ENCODE measurements at places on chromosomes 2 and 18.

DNA sequence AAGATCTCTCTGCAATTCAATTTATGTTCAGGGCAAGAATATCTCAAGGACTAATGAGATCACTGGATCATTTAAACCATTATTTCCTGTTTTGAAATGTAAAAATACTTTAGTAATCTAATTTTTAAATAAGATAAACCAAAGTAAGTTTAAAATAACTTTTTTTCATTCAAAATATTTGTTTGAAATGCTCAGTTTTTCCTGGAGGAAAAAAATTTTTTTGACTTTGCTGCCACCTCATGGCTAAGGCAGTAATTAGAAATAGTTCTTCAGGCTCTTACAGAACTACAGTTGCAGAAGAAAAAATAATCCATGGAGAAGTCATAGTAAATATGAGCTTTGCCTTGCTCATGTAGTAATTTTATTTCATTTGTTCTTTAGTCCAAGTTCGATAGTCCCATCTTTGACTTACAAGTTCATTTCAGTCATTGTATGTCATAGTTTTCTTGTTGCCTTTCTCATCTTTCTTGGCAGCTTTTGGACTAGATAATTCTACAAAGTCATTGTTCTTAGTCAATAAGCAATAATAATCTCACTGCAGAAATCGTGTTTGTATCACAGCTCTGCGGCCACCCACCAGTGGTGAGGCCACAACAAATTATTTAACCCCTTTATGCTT lies 127.4 kb downstream of the DPP4 start:
- peaks cover 4% of the 10 kb centered on the region for H3K27me3 ChIP-seq
- peak; percentile 30 for DNase-seq
- no peak overlapping the region for H3K27ac ChIP-seq
- no peaks in the 10 kb centered on the region for H3K36me3 ChIP-seq

GRCh38 chr2:6470518-6470917 lies 395.2 kb downstream of the CMPK2 start:
- no peak overlapping the region for H3K4me3 ChIP-seq
- peaks cover 3% of the 10 kb centered on the region for H3K27me3 ChIP-seq
- H3K27ac ChIP-seq: no peak overlapping the region
- no peaks in the 10 kb centered on the region for H3K4me1 ChIP-seq
- H3K36me3 ChIP-seq: no peaks in the 10 kb centered on the region
- no peak for DNase-seq

DNA sequence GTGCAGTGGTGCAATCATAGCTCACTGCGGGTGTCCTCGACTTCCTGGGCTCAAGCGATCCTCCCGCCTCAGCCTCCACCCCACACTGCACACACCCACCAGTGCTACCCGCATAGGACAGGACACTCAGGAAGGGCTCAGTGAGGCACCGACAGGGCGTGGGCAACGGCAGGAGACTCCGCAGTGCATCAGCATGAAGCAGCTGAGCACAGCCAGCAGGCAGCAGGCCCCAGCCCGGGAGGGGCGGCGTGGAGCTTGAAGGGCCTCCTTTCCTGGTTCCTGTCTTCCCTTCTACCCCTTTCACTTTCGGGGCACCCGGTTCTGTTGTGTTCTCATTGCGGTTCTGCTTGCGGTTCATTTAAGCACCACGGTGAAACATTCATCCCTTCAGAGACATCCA lies 89.8 kb downstream of the ZNF516 start:
- no peak overlapping the region for H3K27ac ChIP-seq
- H3K36me3 ChIP-seq: peaks cover 15% of the 10 kb centered on the region
- no peak overlapping the region for H3K4me3 ChIP-seq
- no peaks in the 10 kb centered on the region for H3K27me3 ChIP-seq
- peaks cover 8% of the 10 kb centered on the region for H3K4me1 ChIP-seq

- H3K27ac ChIP-seq: no peak overlapping the region
- no peak for DNase-seq
- no peaks in the 10 kb centered on the region for H3K27me3 ChIP-seq
- no peaks in the 10 kb centered on the region for H3K4me1 ChIP-seq
- H3K36me3 ChIP-seq: no peaks in the 10 kb centered on the region
- no peak overlapping the region for H3K4me3 ChIP-seq
Observed at GRCh38 chr18:67935638-67936037, 419.1 kb upstream of the DSEL start.

- no peaks in the 10 kb centered on the region for H3K27me3 ChIP-seq
- peaks cover 9% of the 10 kb centered on the region for H3K36me3 ChIP-seq
Observed at GRCh38 chr2:97808816-97809215, 95.4 kb downstream of the ZAP70 start.

DNA sequence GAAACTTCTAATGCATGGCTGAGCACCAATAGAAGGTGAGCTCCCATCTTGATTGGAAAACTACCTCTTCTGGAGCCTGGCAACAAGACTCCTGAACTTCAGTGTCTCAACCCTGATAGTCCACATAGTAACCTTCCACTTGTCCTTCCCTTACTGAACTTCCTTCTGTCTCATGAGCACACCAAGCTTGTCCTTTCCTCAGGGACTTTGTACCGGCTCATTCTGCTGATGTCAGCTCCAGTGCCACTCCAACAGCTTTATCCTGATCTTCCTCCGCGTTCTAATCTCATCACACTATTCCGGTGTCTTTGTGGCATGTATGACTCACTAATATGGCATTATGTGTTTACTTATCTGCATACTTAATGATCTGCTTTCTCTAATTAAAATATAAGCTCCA lies 862.0 kb upstream of the ID2 start:
- no peak overlapping the region for H3K4me3 ChIP-seq
- DNase-seq: peak; percentile 22
- no peaks in the 10 kb centered on the region for H3K36me3 ChIP-seq
- no peaks in the 10 kb centered on the region for H3K27me3 ChIP-seq
- peak overlapping the region; percentile 28 for H3K27ac ChIP-seq

DNA sequence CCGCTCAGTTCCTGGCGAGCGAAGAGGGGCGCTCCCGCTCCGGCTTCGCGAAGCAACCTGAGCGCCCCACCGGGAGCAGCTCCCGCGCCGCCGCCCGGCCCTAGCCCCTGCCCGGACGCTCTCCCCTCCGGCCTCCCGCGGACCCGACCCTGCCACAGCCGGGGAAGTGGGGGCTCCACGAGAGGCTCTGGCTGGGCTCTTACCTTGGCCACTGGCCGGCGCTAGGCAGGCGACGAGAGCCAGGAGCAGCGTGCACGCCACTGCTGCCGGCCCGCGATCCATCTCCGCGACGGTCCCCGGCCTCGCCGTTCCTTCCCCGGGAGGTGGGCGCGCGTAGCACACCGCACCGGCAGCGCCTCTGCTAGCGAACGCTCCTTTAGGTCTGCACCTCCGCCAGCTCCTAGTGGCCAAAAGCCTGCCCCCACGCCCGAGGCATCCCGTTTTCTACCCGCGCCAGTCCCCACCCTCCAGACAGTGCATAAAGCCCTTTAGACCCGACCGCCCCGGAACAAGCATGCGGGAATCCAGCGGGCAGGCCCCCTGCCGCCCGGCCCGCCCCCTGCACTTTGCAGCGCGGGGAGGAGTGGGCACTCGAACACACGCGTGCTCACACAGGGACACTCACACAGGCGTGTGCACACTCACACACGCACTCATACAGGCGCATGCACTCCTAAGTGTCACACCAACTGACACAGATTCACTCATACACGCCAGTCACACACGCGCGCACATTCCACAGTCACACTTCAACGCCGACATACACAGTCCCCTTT lies at the start of gene LRP2:
TSS of gene LRP2 (minus strand) at position 417 of the 776 bp plus-strand sequence. CDS start at position 282, 135 bp downstream.
- H3K27ac ChIP-seq: no peak within 1 kb of the TSS
- no peaks in the 10 kb centered on the region for H3K36me3 ChIP-seq
- DNase-seq: peak; percentile 15
- peak within 1 kb of the TSS; percentile 56 for H3K4me3 ChIP-seq
